ENCODE measurements at places on chromosomes 4 and X. TPM values are rescaled to one million over a fixed set of nuclear protein-coding genes. Genes with fewer than 3 reads are reported as not detected.

Gene CTBP1
- 214 TPM for total RNA-seq

Gene SLC2A9
- total RNA-seq = 1.7 TPM

Gene HAND2
- total RNA-seq = not detected

Gene DOK7
- not detected for total RNA-seq

Gene STK32B
- total RNA-seq = not detected

Gene ERAS
- total RNA-seq = not detected

Gene DOCK11
- 62.6 TPM for total RNA-seq

Gene NALF2
- total RNA-seq = not detected

Gene LIMCH1
- not detected for total RNA-seq

- no peaks in the 10 kb centered on the region for H3K4me1 ChIP-seq
- DNase-seq = no peak
- H3K4me3 ChIP-seq = no peak overlapping the region
- no peaks in the 10 kb centered on the region for H3K36me3 ChIP-seq
- H3K27me3 ChIP-seq = no peaks in the 10 kb centered on the region
Measured at GRCh38 chr4:178632415-178632814, 1190.2 kb upstream of the AGA start.

- H3K4me3 ChIP-seq = no peak overlapping the region
- no peak overlapping the region for H3K27ac ChIP-seq
- no peaks in the 10 kb centered on the region for H3K36me3 ChIP-seq
- DNase-seq = no peak
Measured at GRCh38 chrX:16466640-16467432, 183.1 kb upstream of the S100G start.

DNA sequence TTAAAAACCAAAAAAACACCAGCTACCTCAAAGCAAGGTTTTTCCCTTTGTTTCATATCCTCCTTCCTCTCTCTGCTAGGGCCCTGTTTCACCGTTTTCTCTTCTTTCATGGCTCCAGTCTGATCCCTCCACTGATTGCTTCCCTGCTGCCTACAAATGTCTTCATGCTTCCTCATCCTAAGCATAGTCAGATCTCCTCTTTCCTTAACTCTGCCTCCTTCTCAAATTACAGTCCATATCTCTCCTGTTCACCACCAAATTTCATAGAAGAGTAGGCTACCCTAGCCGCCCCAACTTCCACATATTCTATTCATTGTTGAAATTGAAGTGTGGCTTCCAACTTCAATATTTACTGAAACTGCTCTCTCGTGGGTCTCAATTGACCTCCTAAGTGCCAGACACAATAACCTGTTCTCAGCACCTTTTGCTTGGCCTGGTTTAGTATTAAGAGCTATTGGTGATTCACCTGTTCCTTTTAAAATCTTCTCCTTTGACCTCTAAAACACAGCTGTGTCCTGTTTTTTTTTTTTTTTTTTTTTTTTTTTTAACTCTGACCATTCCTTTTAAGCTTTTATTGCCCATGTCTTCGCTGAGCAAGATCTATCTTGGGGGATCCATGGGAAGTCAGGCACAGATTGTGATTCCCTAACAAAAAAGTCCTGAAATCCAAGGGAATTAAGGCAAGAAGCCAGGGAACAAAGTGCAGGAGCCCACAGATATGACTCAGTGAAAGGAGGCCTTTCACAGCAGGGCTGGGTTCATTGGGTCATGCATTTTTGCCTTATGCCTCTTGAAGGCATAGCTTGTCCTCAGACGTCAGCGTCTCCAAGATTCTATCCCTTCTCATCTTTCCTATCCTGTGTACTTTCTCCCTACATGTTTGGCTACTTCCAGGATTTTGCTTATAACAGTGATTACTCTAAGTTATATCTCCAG, 85.4 kb downstream of the RPS3A start:
- peaks cover 4% of the 10 kb centered on the region for H3K27me3 ChIP-seq
- DNase-seq = no peak
- H3K27ac ChIP-seq = no peak overlapping the region
- H3K4me3 ChIP-seq = no peak overlapping the region
- H3K4me1 ChIP-seq = no peaks in the 10 kb centered on the region

DNA sequence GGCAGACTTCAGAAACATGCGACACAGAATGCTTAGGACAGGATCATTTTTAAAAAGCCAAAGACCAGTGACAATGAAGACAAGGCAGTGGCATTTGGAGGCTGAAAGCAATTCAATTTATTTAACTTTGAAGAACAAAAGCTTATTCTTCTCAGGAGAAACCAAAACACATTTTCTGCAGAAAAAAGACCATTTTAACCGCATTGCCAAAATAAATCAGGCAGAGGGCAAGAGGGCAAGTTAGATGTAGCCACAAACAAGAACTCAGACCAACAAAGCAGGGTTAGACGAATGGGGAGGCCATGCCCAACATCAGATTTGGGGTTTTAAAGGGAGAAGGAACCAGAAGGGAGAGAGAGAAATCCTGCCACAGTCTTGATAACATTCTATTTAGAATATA, 58.9 kb downstream of the RELL1 start:
- no peak overlapping the region for H3K4me3 ChIP-seq
- no peak overlapping the region for H3K27ac ChIP-seq
- peaks cover 68% of the 10 kb centered on the region for H3K36me3 ChIP-seq

- H3K36me3 ChIP-seq = no peaks in the 10 kb centered on the region
- H3K4me1 ChIP-seq = no peaks in the 10 kb centered on the region
- H3K27ac ChIP-seq = no peak overlapping the region
- H3K4me3 ChIP-seq = no peak overlapping the region
- H3K27me3 ChIP-seq = no peaks in the 10 kb centered on the region
- DNase-seq = no peak
Measured at GRCh38 chr4:105088110-105088879, 58.4 kb upstream of the TET2 start.

DNA sequence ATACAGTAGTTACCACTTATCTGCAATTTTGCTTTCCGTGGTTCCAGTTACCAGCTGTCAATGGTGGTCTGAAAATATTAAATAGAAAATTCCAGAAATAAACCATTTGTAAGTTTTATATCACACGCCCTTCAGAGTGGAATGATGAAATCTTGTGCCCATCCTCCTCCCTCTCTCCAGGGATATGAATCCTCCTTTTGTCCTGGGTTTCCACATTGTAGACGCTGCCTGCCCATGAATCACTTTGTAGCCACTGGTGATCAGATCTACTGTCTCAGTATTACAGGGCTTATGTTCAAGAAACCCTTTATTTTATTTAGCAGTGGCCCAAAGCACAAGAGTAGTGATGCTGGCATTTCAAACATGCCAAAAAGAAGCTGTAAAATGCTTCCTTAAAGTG, 198.6 kb downstream of the KCNIP4 start:
- no peak for DNase-seq
- no peaks in the 10 kb centered on the region for H3K4me1 ChIP-seq
- no peak overlapping the region for H3K27ac ChIP-seq
- H3K27me3 ChIP-seq = no peaks in the 10 kb centered on the region

DNA sequence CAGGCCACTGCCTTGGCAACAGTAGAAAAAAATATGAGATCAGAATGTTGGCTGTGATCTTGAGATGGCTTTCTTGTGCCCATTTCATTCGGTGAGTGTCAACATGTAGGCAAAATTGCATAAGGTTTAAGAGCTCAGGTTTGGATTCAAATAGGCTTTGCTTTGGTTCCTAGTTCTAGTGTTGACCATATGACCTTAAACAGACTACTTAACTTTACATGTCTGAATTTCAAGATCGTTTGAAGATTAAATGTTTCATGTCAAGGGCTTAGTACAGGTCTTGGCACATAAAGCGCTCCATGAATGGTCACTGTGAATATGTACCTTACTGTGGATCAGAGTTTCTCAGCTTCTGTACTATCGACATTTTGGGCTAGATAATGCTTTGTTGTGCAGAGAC, 204.2 kb downstream of the MGST2 start:
- no peak overlapping the region for H3K4me3 ChIP-seq
- no peaks in the 10 kb centered on the region for H3K27me3 ChIP-seq
- no peaks in the 10 kb centered on the region for H3K36me3 ChIP-seq
- no peak overlapping the region for H3K27ac ChIP-seq

- no peak overlapping the region for H3K27ac ChIP-seq
- H3K4me3 ChIP-seq = no peak overlapping the region
- H3K27me3 ChIP-seq = no peaks in the 10 kb centered on the region
- peaks cover 4% of the 10 kb centered on the region for H3K36me3 ChIP-seq
- DNase-seq = no peak
Measured at GRCh38 chr4:6962211-6963041, 52.8 kb downstream of the TBC1D14 start.

DNA sequence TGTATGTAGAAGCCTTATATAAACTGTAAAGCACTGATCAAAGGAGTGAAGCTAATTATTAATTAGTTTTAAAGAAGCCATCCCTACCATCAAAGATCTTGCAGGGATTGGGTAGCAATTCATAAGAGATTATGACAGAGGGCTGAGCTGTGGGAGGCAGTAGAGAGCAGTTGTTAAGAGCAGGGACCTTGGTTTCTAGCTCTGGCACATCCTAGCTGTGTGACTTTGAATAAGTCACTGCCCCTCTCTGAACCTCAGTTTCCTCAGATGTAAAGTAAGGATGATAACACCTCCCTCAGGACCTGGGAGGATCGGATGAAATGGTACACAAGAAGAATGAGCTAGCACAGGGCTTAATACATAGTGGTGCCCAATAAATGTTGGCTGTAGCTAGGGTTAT, 45.4 kb downstream of the APLN start:
- no peak for DNase-seq
- H3K4me1 ChIP-seq = peaks cover 16% of the 10 kb centered on the region
- no peak overlapping the region for H3K4me3 ChIP-seq
- no peaks in the 10 kb centered on the region for H3K36me3 ChIP-seq
- H3K27me3 ChIP-seq = peaks cover 2% of the 10 kb centered on the region
- H3K27ac ChIP-seq = no peak overlapping the region

GRCh38 chr4:170022211-170022610, 4.0 kb downstream of the MFAP3L start:
- H3K36me3 ChIP-seq = peaks cover 3% of the 10 kb centered on the region
- peaks cover 7% of the 10 kb centered on the region for H3K4me1 ChIP-seq
- H3K27ac ChIP-seq = no peak overlapping the region
- DNase-seq = no peak
- no peak overlapping the region for H3K4me3 ChIP-seq

- peaks cover 24% of the 10 kb centered on the region for H3K4me1 ChIP-seq
- no peaks in the 10 kb centered on the region for H3K36me3 ChIP-seq
- H3K27ac ChIP-seq = peak within 1 kb of the TSS; percentile 63
- no peak for DNase-seq
- H3K27me3 ChIP-seq = no peaks in the 10 kb centered on the region
Measured at GRCh38 chr4:112296949-112297880, at the start of gene ALPK1. Gene ALPK1, plus strand, starts transcription at chr4:112297369.

DNA sequence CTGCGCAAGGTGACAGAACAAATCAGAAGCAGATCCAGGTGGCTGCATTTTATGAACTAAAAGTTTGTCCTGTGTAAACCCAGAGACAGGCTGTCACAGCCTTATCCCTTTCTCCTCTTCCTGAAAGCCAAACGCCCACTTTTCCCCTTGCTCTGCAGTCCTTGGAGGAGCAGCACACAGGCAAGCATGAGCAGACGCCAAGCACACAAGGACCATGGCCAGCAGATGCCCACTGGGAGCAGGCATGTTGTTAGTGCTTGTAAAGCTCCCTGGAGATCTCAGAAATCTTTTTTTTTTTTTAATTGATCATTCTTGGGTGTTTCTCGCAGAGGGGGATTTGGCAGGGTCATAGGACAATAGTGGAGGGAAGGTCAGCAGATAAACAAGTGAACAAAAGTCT, 11.5 kb upstream of the HOPX start:
- H3K27me3 ChIP-seq = peaks cover 13% of the 10 kb centered on the region
- H3K27ac ChIP-seq = no peak overlapping the region
- no peaks in the 10 kb centered on the region for H3K36me3 ChIP-seq
- H3K4me1 ChIP-seq = peaks cover 6% of the 10 kb centered on the region
- no peak for DNase-seq

GRCh38 chr4:67918428-67918827, 34.6 kb upstream of the TMPRSS11D start:
- no peak overlapping the region for H3K27ac ChIP-seq
- peaks cover 7% of the 10 kb centered on the region for H3K27me3 ChIP-seq
- DNase-seq = no peak
- no peaks in the 10 kb centered on the region for H3K4me1 ChIP-seq

DNA sequence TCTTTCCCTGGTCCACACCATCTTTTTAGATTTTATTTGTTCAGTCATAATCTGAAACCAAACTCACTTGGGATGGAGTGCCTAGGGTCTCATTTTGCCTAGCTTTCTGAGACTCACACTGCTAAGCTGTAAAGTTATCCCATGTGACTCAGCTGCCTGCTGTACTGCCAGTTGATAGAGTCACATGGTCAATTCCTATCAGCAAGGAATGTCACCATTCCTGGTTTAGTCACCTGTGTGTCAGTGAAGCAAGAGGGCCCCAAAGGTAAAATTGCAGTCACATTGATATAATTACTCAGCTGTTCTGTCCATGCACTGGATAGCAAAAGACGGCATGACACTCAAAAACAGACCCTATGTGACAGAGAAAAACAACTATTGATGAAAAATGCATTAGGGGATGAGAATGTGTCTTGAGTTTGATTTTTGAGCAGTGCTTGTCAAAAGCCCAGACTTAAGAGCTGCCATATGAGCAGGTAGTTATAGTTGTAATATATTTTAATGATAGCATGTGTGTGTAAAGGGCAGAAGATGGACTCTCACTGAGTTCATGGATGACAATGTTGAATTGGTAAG, 413.2 kb downstream of the PPARGC1A start:
- no peaks in the 10 kb centered on the region for H3K27me3 ChIP-seq
- no peaks in the 10 kb centered on the region for H3K4me1 ChIP-seq

- H3K4me1 ChIP-seq = no peaks in the 10 kb centered on the region
- no peak for DNase-seq
- H3K4me3 ChIP-seq = no peak overlapping the region
- no peaks in the 10 kb centered on the region for H3K36me3 ChIP-seq
Measured at GRCh38 chr4:62285026-62285425, 1084.9 kb downstream of the ADGRL3 start.

Measured in activated CD8-positive, alpha-beta T cell treated with anti-CD3 and anti-CD28 coated beads, Interleukin-2, amount 10 ng/mL, durations not matched to agents 7 days and 5 days (primary cell).